ENCODE measurements at places on chromosomes 1 and 21.

DNA sequence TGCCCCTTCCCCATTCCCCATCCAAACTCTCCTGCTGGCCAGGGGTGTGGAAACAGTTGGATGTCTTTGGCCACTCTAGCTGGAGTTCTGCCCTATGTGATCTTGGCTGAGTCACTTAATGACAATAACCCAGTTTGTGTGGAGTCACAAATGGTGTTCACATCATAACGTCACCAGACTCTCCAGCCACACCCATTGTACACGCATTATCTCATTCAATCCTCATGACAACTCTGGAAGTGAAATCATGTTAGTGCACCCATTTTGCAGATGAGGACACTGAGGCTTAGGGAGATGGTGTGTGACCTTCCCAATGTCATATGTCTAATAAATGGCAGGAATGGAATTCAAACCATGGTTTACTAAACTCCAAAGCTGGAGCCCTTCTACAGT, 1.2 kb upstream of the CDA start:
- no peak for DNase-seq

DNA sequence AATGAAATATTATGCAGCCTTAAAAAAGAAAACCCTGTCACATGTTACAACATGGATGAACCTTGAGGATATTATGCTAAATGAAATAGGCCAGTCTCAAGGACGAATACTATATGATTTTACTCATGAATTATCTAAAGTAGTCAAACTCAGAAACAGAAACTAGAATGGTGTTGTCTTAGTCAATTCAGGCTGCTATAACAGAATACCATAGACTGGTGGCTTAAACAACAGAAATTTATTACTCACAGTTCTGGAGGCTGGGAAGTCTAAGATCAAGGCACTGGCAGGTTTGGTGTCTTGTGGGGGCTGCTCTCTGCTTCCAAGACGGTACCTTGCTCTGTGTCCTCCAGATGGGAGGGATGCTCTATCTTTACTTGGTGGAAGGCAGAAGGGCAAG, 113.8 kb upstream of the DNAH14 start:
- DNase-seq = no peak

DNA sequence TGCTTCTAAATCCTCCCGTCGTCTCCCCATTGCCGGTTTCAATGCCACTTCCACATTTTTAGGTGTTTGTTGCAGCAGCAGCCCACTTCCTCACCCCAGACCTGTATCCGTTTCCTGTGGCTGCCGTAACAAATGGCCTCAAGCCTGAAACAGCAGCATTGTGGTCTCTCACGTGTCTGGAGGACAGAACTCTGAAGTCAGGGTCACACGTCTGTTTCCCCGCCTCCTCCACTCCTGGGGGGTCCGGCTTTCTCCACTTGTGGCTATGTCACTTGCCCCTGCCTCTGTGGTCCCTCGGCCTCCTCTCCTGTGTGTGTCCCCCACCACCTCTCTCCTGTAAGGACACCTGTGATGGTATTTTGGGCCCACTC, 21.8 kb downstream of the TRPM2 start:
- no peak for DNase-seq

DNA sequence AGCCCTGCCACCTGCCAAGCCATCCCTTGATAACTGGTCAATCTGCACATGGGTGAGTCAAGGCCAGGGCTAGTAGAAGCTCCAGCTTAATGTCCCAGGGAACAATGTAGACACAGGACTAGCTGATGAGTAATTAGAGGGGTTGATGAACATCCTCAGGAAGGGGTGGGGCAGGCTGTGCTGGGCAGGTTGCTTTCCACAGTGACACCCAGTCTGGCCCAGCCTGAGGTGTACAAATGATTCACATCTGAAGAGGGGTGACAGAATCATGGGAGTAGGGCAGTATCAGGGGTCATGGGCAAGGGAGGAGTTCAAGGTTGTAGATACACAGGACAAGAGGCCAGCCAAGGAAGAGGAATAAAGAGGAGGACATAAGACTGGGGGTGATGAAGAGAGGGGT, 4.3 kb downstream of the LPAR3 start:
- DNase-seq = no peak

DNA sequence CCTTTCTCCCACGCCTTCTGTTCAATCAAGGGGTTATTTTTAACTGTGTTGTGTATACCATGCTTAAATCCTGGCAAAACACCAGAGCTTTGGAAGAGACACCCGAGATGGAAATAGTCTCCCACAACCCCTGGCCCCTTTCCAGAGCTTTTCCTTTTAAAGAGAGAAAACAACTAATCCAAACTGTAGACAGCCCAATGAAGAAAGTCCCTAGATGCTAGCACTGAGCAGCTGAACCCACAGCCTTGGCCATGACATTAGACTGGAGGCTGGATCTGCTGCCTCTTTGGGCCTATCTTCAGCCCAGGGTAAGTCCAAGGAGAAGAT, 64.9 kb upstream of the ARTN start:
- DNase-seq = no peak

- peak; percentile 54 for DNase-seq
These were observed 79.5 kb upstream of the BACH1 start for GRCh38 chr21:29219165-29219770.

DNA sequence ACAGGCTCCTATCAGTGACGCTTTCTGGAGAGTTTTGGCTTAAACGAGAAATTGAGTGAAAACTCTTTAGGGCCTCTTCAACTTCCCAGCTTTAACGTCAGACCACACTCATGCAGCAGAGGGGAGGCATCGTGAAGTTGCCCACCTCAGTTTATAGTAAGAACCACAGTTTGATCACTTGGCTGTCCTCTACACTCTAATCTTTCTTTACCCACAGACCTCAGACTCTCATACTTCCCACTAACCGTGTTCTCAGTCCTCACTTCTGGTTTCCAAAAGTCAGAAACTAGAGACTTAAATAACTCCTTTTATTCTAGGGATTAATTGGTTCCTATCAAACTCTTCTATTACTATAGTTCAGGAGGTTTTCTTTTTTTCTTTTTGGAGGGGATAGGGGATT, 302.2 kb downstream of the NTNG1 start:
- DNase-seq = no peak

DNA sequence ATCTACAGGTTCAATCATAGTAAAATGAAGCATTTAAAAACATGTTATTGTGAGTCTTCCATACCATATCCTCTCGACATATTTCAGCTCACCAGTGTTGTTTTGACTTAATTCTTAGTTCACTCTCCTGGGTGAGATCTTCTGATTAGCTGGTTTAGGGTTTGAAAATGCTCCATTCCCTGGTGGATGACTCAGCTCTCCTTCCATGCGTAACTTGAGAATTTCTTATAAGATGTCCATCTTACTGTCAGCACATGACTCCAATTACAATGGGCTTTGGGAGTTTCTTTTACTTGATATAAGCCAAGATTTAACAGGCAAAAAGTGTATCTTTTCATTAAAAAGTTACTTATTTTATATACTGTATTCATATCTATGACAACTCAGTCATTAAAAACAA, 476.5 kb downstream of the BRINP3 start:
- DNase-seq = no peak

GRCh38 chr1:205543351-205544301, 39.2 kb downstream of the CDK18 start:
- peak; percentile 80 for DNase-seq

DNA sequence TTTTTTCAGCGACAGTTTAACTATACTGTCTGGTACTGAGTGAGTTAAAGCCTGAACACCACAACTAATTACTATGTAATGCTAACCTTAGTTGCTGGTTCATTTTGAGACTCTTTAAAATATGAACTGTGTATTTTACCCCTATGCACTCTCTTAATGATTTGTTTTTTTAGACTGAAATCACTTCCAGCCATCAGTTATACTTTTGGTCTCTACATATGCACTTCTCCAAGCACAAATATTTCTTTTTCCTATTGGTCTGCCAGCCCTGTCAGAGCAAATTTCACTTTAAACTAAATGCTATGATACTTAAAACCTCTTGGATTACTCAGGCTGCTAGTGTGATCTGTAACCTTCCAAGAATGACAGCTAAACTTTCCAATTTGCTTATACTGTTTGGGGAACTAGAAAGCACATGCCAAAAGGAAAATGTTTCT, 38.1 kb upstream of the SCYL3 start:
- DNase-seq = no peak

DNA sequence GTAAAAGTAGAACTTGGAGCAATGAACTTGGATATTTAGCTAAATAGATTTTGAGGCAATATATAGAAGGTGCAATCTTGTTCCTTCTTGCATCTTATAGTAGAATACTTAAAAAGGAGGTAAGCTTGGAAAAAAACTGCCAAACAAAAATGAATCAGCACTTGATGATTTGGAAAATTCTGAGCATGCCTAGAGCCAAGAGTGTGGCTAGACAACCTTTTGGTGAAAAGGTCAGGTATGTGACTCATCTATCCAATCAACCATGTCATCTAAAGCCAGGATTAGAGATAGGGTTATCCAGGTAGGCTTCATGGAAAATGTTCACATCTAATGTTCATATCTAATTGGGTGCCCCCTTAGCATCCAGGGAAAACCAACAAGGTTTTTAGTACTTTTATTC, 515.0 kb downstream of the COL11A1 start:
- DNase-seq = no peak

- no peak for DNase-seq
These were observed 220.1 kb upstream of the KCNK2 start for GRCh38 chr1:214862421-214862820.

DNA sequence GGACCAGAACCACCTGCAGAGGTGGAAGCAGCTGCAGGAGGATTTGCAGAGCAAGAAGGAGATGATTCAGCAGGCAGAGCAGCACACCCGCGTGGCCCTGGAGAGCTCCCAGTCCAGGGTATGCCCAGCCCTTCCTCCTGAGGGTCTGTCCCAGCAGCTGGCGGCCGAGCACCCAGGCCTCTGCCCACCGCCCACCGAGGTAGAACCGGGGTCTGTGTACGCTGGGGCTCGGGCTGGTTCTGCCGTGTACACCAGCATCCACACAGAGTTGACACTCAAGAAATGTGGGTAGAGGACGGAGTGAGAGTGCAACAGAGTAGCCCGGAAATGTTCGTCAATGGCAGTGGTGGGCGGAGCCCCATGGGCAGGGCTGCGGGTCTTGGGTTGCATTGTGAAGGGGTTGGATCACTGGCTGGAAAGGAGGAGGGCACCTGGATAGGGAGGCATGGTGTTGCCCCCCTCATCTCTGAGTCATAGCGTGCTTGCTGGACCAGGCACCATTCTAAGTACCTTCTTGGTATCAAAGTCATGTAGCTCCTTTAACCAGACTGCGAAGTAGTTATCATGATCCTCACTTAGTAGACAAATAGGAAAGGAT, 5.1 kb upstream of the SMIM1 start:
- no peak for DNase-seq
